ENCODE measurements at places on chromosomes 4 and X. TPM values are rescaled to one million over a fixed set of nuclear protein-coding genes. Genes with fewer than 3 reads are reported as not detected.

DNA sequence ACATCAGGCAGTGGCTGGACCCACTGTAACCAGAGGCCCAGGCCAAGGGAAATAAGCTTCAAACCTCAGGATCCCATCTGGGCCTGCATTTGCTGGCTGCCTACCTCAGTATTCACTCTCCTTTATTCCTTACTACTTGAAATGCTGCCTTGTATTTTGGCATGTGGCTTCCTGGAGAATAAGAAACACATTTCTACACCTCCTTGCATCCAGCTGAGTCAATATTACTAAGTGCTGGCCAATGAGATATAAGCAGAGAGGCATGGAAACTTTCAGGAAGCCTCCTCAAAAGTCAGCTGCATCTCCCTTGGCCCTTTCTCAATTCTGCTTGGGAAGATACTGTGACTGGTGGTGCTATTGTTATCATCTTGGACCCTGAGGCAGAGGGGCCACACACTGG, 59.8 kb upstream of the RELL1 start:
- DNase-seq: no peak
- no peaks in the 10 kb centered on the region for H3K36me3 ChIP-seq

- no peak within 1 kb of the TSS for H3K4me3 ChIP-seq
- H3K27ac ChIP-seq: no peak within 1 kb of the TSS
- H3K27me3 ChIP-seq: no peaks in the 10 kb centered on the region
- H3K4me1 ChIP-seq: no peaks in the 10 kb centered on the region
- DNase-seq: no peak
- no peaks in the 10 kb centered on the region for H3K36me3 ChIP-seq
Observed at GRCh38 chr4:79408063-79408462, at the start of gene GK2. Gene GK2 (minus strand): TSS chr4:79408228. CDS start chr4:79408200, 28 bp downstream.

GRCh38 chrX:39895218-39896110, 202.3 kb downstream of the BCOR start:
- H3K4me3 ChIP-seq: no peak overlapping the region
- no peaks in the 10 kb centered on the region for H3K27me3 ChIP-seq
- no peak overlapping the region for H3K27ac ChIP-seq
- H3K36me3 ChIP-seq: no peaks in the 10 kb centered on the region

DNA sequence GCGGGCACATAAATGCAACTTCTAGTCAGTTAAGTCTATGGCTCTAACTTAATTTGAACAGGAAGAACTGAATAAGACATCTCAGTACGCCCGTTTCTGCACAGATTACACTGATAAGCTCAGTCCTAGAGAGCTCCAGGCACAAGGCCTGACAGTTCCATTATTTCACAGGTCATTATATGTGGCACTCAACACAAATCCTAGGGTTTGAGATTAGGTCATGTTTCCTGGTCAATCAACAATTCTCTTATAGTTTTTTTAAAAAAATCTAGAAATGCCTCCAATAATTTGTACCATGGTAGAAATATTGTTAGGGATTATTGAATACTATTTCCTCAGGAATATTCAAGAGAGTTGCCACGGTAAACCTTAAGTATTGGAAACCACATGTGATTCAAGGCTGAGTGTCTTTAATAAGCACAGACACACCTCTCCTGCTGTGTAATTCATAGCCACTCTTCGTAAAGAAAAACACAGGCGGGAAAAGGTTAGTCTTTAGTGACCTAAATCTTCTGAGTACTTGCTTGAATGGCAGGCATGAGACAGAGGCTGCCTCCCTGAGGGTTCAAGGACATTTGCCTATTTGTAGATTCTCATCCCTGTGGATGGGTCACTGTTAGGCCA, 342.9 kb upstream of the ADGRL3 start:
- no peak for DNase-seq
- H3K4me1 ChIP-seq: no peaks in the 10 kb centered on the region
- no peak overlapping the region for H3K4me3 ChIP-seq
- H3K27ac ChIP-seq: no peak overlapping the region

- H3K4me3 ChIP-seq: no peak overlapping the region
- H3K4me1 ChIP-seq: no peaks in the 10 kb centered on the region
- no peak overlapping the region for H3K27ac ChIP-seq
Observed at GRCh38 chr4:6900956-6901355, 8.7 kb upstream of the TBC1D14 start.

- no peaks in the 10 kb centered on the region for H3K4me1 ChIP-seq
- H3K36me3 ChIP-seq: no peaks in the 10 kb centered on the region
- DNase-seq: no peak
- H3K4me3 ChIP-seq: no peak overlapping the region
Observed at GRCh38 chrX:9626379-9626778, 139.3 kb downstream of the GPR143 start.

GRCh38 chrX:151153086-151153485, 23.3 kb upstream of the GPR50 start:
- H3K27ac ChIP-seq: no peak overlapping the region
- H3K4me3 ChIP-seq: no peak overlapping the region
- H3K27me3 ChIP-seq: no peaks in the 10 kb centered on the region
- DNase-seq: peak; percentile 28
- no peaks in the 10 kb centered on the region for H3K36me3 ChIP-seq

DNA sequence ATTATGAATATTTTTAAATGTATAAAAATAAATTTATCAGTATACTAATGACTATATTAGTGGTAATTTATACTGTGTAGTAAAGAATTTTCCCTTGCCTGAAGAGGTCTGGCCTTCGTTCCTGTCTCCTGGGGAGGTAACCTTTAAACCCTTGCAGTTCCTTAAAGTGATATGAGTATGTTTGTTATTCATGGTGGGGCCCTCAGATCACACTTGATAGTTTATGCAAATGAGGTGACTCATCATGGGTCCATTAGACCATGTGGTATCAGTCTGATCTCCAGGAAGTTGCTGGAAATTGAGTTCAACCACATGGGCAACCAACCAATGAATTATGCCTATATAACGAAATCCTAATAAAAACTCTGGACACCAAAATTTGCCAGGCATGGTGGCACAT, 904.1 kb downstream of the RPA4 start:
- H3K27ac ChIP-seq: no peak overlapping the region
- H3K4me1 ChIP-seq: no peaks in the 10 kb centered on the region
- no peak overlapping the region for H3K4me3 ChIP-seq
- H3K27me3 ChIP-seq: no peaks in the 10 kb centered on the region
- no peaks in the 10 kb centered on the region for H3K36me3 ChIP-seq

- no peaks in the 10 kb centered on the region for H3K36me3 ChIP-seq
- no peak overlapping the region for H3K27ac ChIP-seq
- no peak overlapping the region for H3K4me3 ChIP-seq
- H3K4me1 ChIP-seq: no peaks in the 10 kb centered on the region
Observed at GRCh38 chr4:117898496-117898895, 135.8 kb upstream of the NDST3 start.

DNA sequence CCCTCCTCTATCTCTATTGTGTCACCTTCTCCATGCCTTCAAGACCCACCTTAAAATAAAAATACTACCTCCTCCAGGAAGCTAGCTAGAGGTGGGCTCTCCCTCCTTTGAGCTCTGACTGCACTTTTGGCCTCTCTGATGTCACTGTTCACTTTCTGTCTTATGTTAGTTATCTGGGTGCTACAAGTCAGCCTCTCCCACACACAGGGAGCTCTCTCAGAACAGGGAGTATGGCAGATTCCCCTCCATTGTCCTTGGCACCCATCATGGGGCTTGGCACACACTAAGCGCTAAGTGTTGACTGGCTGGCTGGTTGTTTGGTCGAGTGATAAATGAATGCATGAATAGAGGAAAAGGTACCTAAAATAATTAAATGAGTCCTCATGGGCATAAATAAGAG, 21.2 kb upstream of the KDM5C start:
- H3K27me3 ChIP-seq: no peaks in the 10 kb centered on the region
- H3K27ac ChIP-seq: no peak overlapping the region
- no peak overlapping the region for H3K4me3 ChIP-seq
- H3K36me3 ChIP-seq: peaks cover 3% of the 10 kb centered on the region

- no peaks in the 10 kb centered on the region for H3K4me1 ChIP-seq
- no peaks in the 10 kb centered on the region for H3K36me3 ChIP-seq
- H3K27ac ChIP-seq: no peak overlapping the region
- no peak for DNase-seq
Observed at GRCh38 chrX:77922787-77923186, 12.3 kb downstream of the ATP7A start.

DNA sequence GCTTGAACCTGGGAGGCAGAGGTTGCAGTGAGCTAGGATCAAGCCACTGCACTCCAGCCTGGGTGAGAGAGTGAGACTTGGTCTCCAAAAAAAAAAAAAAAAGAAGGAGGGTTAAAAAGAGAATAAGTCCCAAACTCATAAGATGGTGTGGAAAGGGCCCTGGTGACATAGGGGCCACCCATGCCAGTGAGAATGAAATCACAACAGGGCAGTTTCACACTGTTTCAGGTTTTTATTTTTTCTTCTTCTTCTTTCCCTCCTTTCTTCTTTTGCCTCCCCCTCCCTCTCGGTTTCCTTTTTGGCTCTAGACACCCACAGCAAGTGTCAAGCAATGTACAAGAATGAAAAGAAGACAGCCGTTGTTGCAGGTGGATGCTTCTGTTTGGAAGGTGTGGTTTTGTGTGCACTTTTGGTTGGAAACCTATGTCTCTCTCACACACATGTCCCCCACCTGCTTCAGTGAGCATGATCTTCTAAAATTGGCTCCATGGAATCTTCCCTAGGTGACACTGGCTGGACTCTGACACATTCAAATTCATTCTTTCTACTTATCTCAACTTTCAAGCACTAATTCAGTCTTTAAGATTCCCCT, 14.4 kb upstream of the TLR8 start:
- H3K4me1 ChIP-seq: no peaks in the 10 kb centered on the region
- no peak overlapping the region for H3K4me3 ChIP-seq
- H3K27ac ChIP-seq: no peak overlapping the region
- no peaks in the 10 kb centered on the region for H3K36me3 ChIP-seq

- no peaks in the 10 kb centered on the region for H3K27me3 ChIP-seq
- H3K27ac ChIP-seq: no peak overlapping the region
- peaks cover 28% of the 10 kb centered on the region for H3K4me1 ChIP-seq
- no peaks in the 10 kb centered on the region for H3K36me3 ChIP-seq
Observed at GRCh38 chr4:85496126-85496849, 21.3 kb downstream of the ARHGAP24 start.

DNA sequence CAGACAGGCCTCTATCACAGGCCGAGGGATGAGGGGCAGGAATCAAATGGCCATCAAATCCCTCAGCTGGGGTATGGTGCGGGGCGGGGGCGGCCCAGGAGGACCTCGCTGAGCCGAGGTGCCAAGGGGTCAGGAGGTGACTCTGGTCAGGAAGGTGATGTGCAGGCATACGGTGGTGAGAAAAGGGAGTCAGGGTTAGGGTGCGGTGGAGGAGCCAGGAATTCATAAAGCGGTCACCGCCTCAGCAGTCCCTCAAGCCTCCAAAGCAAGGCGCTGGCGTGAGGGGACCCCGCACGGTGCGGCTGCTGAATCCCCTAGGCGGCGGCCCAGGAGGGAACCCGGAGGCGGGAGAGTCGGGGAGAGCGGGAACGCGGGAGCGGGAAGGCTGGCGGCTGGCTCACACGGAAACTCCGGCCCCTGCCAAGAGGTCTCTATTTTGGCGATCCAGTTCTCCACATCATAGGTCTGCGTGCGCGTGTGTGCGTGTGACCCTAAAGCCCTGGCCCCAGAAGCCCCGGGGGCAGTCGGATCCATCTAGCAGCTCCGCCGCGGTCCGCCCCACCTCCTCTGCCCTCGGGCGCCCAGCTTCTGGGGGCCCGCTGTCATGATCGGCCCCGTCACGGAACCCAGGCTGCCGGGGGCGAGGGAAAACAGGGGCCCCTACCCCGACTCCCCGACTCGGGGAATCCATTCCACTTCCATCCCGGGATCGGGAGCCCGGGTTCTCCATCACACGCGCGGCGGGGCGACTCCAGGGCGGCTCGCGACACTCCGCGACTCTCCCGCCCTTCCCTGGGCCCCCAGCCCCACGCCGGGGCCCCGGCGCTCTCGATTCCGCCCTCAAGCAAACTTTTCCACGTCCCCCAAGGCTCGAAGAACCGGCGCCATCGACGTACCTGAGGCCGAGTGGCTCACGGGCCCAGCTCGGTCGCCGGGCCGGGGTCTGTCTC, 593 bp downstream of the ELF4 start:
- peak overlapping the region; percentile 76 for H3K27ac ChIP-seq
- H3K4me3 ChIP-seq: peak overlapping the region; percentile 63
- peaks cover 30% of the 10 kb centered on the region for H3K4me1 ChIP-seq

GRCh38 chrX:8033175-8033574, 106.0 kb upstream of the PNPLA4 start:
- no peaks in the 10 kb centered on the region for H3K4me1 ChIP-seq
- H3K27me3 ChIP-seq: no peaks in the 10 kb centered on the region
- H3K36me3 ChIP-seq: no peaks in the 10 kb centered on the region
- DNase-seq: no peak

- H3K4me3 ChIP-seq: no peak overlapping the region
- H3K36me3 ChIP-seq: no peaks in the 10 kb centered on the region
- no peaks in the 10 kb centered on the region for H3K27me3 ChIP-seq
- H3K27ac ChIP-seq: no peak overlapping the region
- no peaks in the 10 kb centered on the region for H3K4me1 ChIP-seq
- DNase-seq: no peak
Observed at GRCh38 chr4:43471950-43472349, 579.4 kb downstream of the GRXCR1 start.

- no peak for DNase-seq
- no peaks in the 10 kb centered on the region for H3K4me1 ChIP-seq
- no peaks in the 10 kb centered on the region for H3K27me3 ChIP-seq
- H3K27ac ChIP-seq: no peak overlapping the region
- H3K36me3 ChIP-seq: no peaks in the 10 kb centered on the region
- no peak overlapping the region for H3K4me3 ChIP-seq
Observed at GRCh38 chr4:116323606-116324005, 761.8 kb downstream of the TRAM1L1 start.

DNA sequence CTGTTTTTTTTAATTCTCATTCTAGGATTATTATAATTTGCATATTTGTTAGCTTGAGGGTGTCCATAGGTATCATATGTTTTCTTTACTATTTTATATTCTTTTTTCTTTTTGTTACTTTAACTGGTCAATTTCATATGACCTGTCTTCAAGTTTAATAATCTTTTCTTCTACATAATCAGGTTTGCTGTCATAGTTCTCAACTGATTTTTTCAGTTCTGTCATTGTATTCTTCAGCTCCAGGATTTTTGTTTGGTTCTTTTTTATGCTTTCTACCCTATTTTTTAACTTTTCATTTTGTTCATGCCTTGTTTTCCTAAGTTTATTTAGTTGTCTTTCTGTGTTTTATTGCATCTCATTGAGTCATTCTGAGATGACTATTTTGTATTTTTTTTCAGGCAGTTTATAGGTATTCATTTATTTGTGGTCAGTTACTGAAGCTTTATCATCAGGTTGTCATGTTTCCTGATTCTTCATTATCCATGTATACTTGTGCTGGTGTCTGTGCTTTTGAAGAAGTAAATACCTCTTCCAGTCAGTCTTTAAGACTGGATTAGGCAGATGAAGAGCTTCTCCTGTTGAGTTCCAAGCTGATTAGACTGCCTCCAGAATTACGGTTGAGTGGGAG, 220.3 kb upstream of the VEGFC start:
- DNase-seq: no peak
- no peaks in the 10 kb centered on the region for H3K36me3 ChIP-seq
- H3K27me3 ChIP-seq: no peaks in the 10 kb centered on the region
- no peak overlapping the region for H3K4me3 ChIP-seq
- peak overlapping the region; percentile 13 for H3K27ac ChIP-seq

- no peak for DNase-seq
- no peak overlapping the region for H3K4me3 ChIP-seq
Observed at GRCh38 chrX:124346877-124347241, 496 bp downstream of the SH2D1A start.

The ARMCX4 gene
- polyA plus RNA-seq: 0.31 TPM

The GAB3 gene
- polyA plus RNA-seq: 0.33 TPM

The RBMXL3 gene
- not detected for polyA plus RNA-seq

The IGFBP7 gene
- 413 TPM for polyA plus RNA-seq

The MND1 gene
- 4.9 TPM for polyA plus RNA-seq

The HTR2C gene
- polyA plus RNA-seq: not detected

The XKRX gene
- 0.26 TPM for polyA plus RNA-seq

The SSX3 gene
- not detected for polyA plus RNA-seq

The MXD4 gene
- polyA plus RNA-seq: 26.0 TPM

The ARSD gene
- 7.9 TPM for polyA plus RNA-seq

The PUDP gene
- polyA plus RNA-seq: 48.0 TPM
